MG63 (cell line): ENCODE measurements at places on chromosomes 7 and 10.

DNA sequence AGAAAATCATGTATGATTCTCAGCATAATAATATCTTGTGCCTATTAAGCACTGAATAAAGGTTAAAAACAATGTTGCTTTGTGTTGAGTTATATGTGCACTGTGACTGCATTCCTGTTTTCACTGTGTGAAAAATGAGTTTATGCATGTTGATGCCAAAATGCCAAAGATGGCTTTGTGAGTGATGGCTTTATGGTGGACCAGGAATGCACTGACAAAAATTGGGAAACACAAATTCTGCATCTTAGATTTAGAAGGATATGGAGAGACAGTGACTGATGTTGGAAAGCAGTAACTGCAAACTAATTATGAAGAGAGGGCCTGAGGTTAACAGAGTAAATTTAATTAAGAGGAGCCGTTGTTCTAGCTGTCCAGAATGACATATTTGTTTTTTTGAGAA, 440.4 kb downstream of the KIF20B start:
- DNase-seq: no peak

GRCh38 chr7:80154656-80155333, 20.2 kb downstream of the GNAI1 start:
- DNase-seq: no peak

DNA sequence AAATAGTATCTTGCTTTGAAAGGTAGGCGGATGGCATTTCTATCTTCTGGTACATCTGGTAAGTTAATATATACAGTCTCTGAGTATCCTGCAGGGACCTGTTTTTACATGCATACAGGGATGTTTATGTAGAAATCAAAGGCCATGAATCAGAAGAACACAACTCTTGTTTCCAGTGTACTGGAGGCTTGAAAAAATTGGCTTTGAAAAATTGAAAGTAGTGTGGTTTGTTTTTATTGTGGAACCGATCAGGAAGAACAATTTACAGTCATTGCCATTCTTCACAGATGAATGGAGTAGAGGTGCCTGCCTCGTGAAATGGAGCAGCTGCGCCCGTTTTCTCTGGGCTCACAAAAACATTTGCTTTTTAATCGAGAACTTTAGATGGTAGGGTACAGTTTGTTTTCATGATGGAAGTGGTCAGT, 54.0 kb upstream of the RPA3 start:
- DNase-seq: no peak

DNA sequence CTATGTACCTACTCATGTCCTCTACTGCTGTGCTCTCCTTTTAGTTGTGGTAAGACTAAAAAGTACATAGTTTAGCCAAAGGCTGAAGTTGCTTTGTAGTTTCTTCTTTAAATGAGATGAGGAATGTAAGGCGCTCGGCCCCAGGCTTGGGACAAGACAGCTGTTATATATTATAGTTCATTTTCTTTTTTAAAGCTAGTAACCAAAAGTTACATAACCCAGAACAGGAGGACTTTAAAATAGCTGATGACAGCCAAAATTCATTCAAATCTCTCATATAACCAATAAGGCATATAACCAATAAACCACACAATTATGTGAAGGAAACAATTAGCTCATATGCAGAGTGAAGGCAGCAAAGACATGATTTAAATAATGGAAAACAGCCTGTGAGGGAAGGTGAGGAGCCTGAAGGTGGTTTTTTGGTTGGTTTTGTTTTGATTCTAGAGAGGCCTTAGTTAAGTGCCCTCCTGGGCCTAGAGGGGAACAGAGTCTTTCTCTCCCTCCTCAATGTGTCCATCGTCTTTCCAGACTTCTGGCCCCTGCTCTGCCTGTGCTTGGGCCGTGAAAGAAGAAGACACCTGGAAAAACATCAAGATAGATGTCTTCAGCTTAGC, 35.8 kb downstream of the SLC26A4 start:
- no peak for DNase-seq

DNA sequence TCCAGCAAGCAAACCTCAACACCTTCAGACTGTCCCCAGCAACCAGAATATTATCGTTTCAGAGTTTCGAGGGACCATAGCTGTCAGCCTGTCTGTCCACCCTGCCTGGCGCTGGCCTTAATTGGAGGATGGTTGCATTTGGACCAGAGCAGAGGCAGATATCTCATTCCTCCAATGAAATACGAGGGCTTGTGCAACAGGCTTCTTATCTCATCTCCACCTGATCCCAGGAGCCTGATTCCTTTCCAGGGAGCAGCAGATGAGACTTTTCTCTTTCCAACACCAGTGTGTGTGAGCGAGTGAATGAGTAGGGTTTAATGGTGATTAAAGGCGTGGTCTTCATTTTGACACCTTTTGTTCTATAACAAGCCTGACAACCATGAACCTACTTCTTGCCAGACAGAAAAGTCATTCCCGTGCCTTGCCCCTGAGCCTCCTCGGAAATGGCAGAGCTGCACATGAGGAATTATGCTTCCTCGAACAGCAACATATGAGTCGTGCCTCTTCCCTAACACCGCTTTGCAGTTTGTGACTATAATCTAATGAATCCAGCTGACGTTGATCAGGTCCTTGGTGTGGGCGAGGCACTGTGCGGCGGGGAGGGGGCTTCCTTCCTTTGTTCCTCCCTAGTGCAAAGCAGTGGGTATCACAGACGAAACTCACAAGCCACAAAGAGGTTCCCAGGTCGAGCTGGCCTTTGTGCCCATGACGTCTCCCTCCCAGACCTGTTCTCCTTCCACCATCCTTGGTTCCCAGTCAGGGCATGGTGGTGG, 147.4 kb downstream of the CUX1 start:
- no peak for DNase-seq

- DNase-seq: no peak
These were observed 334.7 kb downstream of the LRMDA start for GRCh38 chr10:75766106-75766505.

DNA sequence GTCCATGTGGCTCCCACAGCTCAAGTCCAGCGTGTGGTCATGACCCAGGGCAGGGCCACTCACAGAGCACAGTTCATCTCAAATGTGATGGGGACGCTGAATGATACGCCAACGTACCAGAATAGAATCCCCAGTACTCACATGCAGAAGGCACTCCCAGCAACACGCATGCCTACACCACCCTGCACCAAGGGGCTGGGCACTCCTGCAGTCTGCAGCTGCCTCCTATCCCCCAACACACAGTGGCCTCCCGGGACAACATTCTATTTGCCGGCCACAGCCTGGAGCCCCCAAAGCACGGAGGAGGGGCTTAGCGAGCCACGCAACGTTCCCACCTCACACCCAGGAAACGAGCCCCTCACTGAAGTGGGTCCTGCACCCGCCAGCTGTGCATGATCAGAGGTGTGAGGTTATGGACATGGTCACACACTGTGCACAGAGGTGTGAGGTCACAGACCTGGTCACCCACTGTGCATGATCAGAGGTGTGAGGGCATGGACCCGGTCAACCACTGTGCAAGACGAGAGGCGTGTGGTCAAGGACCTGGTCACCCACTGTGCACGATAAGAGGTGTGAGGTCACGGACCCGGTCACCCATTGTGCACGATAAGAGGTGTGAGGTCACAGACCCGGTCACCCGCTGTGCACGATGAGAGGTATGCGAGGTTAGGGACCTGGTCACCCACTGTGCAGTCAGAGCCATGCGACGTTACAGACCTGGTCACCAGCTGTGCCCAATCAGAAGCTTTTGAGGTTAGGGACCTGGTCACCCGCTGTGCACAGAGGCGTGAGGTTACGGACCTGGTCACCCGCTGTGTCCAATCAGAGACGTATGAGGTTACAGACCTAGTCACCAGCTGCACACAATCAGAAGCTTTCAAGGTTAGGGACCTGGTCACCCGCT, 182.8 kb downstream of the DIP2C start:
- no peak for DNase-seq

DNA sequence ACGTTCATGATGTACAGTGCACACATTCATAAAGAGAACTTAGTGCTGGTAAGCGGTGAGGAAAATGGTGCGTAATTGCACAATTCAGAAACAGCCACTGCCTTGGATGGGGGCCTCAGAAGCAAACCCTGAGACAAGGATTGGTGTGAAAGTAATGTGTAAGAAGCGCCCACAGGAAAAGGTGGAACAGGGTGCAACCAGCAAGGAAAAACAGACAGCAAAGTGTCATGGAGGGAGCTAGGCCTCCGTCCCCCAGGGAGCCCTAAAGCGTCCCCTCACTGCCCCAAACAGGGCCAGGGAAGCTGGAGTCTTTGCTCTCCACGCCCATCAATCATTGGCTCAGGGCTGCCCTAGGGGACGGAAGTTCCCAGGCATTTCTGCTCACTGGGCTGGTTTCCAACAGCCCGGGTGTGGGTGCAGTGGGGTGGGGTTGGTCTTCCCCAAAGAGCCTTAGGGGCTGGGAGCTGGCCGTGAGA, 9.6 kb upstream of the C10orf105 start:
- DNase-seq: no peak

GRCh38 chr10:45152726-45153125, 152.0 kb downstream of the ZNF22 start:
- no peak for DNase-seq
